ENCODE measurements at places on chromosomes 12 and 14.

- no peak for DNase-seq
Observed at GRCh38 chr12:64694130-64695040, 64.8 kb downstream of the GNS start.

- no peak for DNase-seq
Observed at GRCh38 chr14:86799244-86799647, 1193.7 kb downstream of the GALC start.

- DNase-seq = no peak
Observed at GRCh38 chr12:116517431-116518045, 41.6 kb upstream of the MAP1LC3B2 start.

DNA sequence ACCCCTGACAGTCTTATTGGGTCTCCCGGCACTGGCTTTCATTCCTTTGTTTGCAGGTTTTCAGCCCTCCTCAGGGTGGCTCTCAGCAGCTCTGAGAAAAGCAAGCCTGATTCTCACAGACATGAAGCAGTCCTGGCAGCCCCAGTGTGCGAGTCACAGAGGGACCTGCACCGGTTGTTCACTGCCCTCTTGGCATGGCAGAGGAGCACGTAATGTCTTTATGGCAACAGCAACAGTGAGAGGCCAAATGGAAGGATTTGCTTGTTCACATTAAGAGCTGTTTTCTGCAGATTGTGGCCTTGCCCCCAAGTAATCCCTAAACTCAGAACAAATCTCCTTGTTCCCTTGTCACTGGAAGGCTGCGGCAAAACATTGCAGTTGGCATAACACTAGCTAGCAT, 3.4 kb downstream of the KCNA5 start:
- no peak for DNase-seq

GRCh38 chr14:91108941-91109611, 4.8 kb upstream of the DGLUCY start:
- no peak for DNase-seq

Measured in activated CD4-positive, alpha-beta T cell treated with anti-CD3 and anti-CD28 coated beads, Interleukin-2, amount 50 U/mL, for 24 hours (primary cell).